ENCODE measurements at places on chromosomes 5 and 9. TPM values are rescaled to one million over a fixed set of nuclear protein-coding genes. Genes with fewer than 3 reads are reported as not detected.

GRCh38 chr5:77993855-77994318 lies 217.7 kb upstream of the TBCA start:
- DNase-seq = no peak

- DNase-seq = no peak
Observed at GRCh38 chr5:153122403-153122802, 368.1 kb upstream of the GRIA1 start.

GRCh38 chr5:133644000-133644865 lies 31.9 kb upstream of the FSTL4 start:
- DNase-seq = no peak

DNA sequence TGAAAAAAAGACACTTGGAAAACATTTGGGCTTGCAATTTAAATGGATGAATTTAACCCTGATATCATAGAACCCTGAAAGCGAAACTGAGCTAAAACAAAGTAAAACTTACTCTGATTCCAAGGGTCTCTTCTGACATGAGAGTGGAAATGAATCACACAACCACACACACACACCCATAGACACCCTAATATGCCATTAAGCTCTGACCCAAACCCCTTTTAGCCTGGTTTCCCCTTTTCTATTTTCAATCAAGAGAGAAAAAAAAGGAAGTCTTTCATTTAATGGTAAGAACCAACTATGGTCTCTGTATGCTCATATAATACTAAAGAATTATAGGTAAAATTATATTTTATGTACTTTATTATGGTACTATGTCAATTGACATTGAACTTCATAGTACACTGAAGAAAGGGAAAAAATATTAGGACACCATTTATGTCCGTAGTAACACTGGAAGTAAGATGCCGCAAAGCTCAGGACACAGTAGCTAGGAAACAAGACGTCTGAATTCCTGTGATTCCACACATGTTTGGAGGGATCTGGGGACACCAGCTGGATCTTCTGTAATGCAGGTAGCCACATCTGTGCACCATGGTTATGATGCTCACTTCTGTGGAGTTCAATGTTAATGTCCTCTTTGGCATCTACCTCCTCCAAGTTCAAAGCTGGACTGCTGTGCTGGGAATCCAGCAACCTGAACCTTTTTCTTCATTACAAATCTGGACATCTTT lies 95.8 kb downstream of the PCSK1 start:
- no peak for DNase-seq

GRCh38 chr5:72245951-72246532 lies 74.0 kb downstream of the MRPS27 start:
- DNase-seq = no peak

- no peak for DNase-seq
Observed at GRCh38 chr9:21429191-21429590, 11.0 kb upstream of the IFNA1 start.

GRCh38 chr5:146342882-146343865 lies 4.5 kb downstream of the POU4F3 start:
- DNase-seq = no peak

DNA sequence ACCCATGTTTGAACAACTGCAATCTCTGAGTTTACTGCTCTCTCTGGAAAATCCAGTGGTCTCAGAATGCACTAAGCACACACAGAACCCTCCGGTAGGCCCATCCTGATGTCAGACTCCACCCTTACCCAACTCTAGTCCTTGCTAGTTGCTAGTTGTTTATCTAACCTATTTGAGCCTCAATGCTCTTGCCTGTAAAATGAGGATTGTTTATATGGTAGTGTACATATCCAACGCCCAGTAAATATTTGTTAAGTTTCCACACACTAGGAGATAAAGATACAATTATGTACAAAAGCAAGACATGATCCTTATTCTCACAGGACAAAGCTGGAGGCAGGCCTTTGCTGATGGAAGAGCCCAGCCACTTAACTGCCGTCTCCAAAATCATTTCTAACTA lies 192.2 kb downstream of the SPOCK1 start:
- no peak for DNase-seq

- DNase-seq = no peak
Observed at GRCh38 chr9:19648672-19649071, 140.2 kb downstream of the SLC24A2 start.

- DNase-seq = no peak
Observed at GRCh38 chr9:130844044-130844451, 9.0 kb downstream of the ABL1 start.

GRCh38 chr5:120605325-120606079 lies 141.4 kb downstream of the PRR16 start:
- no peak for DNase-seq

GRCh38 chr9:34170237-34170991 lies 8.4 kb upstream of the UBAP1 start:
- no peak for DNase-seq

DNA sequence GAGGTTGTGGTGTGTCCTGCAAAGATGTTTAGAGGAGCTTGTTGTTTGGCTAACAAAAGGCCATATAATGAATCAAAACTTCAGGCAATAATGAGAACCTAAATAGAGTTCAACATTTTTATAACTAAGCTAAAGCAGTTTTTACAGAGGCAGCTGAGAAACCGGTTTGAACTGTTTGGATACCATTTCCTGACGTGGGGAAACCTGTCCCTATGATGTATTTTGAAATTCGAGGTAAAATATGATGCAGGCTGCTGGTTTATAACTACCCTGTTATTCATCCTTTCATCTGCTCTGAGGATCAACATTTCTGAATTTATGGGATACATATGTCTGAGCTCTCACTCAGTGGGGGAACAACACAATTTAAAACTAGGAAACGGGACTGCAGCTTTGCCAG lies 289.5 kb upstream of the IRX2 start:
- no peak for DNase-seq

GRCh38 chr9:127121628-127122175 lies 733 bp downstream of the ANGPTL2 start:
- DNase-seq = peak; percentile 40

DNA sequence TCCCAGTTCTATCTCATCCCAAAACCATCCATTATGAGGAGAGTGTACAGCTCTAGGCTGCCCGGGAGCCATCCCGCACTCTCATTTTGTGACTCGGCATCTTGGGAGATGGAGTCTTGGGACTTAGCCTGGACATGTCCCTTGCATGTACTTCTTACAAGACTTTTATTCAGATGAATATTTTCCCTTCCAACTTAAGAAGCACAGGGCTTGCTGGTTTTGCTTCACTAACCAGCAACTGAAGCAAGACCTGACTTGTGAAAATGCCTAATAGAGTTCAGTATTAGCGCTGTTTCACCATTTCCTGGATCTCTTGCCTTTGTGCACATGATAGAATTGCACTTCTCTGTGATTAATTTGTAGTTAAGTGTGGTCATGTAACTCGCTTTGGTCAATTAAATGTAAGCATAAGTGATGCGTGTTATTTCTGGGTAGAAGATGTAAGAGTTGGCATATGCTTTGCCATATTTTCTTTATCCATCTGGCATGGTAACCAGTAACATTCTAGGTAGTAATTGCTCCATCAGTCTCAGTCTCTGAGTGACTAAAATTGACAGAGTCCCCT lies 55.8 kb downstream of the PDCD1LG2 start:
- DNase-seq = no peak

GRCh38 chr9:92289708-92290390 lies 3.6 kb downstream of the IARS1 start:
- DNase-seq = no peak

- DNase-seq = peak; percentile 80
Observed at GRCh38 chr9:81588148-81588871, 101.0 kb downstream of the TLE1 start.

GRCh38 chr5:10233505-10233904 lies 16.2 kb downstream of the ATPSCKMT start:
- DNase-seq = peak; percentile 80

DNA sequence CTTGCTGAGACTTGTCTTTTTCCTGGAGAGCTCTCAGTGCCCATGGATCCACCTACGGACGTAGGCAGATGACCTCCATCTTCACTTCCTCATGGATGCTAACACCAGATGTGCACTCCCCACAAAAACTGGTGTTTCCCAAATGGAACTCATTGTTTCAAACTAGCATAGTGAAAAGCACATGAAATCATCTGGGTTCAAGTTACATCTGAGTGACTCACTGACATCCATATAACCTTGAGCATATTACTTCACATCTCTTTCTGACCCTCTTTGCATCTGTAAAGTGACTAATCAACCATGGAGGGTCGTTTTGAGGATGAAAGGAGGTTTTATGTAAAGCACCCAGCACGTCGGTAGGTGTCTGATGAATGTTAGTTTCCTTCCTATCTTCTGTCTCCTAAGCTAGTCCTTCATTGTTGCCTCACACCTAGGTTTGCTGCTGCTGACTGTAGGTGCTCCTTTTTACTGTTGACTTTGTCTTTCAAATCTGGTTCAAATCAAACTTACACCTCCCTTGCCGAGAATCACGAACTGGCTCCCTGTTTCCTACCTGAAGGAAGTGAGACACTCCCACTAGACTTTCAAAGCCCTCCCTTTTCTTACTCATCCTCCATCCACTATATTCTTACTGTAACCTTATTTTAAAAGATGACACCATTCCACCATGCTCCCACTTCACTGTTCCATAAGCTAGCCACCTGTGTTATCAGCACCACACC lies 10.3 kb downstream of the OCLN start:
- DNase-seq = no peak

DNA sequence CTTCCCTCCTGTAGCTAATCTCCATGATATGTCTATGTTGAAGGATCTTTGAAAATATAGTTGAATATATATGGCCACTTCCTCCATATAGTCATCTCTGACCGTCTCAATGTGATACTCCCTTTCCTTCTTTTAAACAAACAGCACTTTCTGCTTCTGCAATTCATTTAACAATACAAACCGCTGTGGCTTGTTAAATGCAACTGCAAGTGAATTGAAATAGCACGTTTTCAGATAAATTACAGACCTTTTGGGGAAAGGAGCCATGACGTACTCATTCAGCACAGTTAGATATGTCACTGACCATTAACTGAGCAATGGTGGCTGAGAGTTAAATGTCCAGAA lies 82.5 kb downstream of the FBXO38 start:
- no peak for DNase-seq

DNA sequence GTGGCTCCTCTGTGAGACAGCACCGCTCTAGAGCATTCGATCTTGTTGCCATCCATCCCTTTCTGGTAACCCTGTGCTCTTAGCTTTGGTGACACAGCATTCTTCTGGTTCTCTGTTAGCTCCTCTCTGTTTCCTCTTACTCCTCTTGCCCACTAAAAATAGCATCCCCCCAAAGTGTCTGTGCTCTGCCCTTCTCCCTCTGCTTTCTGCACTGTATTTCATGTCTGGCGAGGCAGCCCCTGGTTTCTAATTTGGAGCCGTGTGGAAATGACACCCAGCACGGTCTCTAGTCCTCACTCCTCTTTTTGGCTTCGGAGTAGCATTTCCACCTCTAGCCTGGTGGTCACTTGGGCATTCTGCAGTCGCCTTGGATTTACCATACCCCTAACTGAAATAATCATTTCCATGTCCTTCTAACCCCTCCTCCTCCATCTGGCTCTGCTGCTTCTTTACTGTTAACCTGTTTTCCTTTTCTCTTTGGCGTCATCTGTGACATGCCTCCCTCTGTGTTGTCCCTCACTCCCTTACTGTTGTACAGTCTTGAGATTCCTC lies 23.8 kb downstream of the NPR3 start:
- no peak for DNase-seq

DNA sequence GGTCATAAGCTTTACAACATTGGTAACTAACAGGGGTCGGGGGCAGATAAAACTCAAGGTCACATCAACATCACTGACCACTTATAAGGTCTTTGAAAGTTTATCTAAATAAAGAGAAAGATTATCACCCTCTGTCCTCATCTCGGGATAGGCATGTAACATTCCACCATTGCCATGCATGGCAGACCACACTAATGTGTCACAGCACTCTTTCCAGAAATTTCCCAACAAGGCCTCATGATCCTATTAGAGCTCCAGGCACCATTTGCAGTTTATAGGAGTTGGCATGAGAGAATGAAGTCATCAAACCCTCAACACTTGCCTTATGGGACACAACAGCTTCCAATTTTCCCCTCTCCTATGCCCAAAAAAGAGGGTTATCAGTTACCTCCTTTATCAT lies 31.9 kb upstream of the ZNF622 start:
- no peak for DNase-seq

WDR38 gene
- not detected for total RNA-seq

HAUS6 gene
- total RNA-seq = 10.7 TPM

ZNF608 gene
- 28.5 TPM for total RNA-seq

NUTM2G gene
- 0.32 TPM for total RNA-seq

ADAMTS13 gene
- total RNA-seq = 1.5 TPM

IL9 gene
- not detected for total RNA-seq

SELENOP gene
- total RNA-seq = 6,524 TPM

CCL21 gene
- total RNA-seq = not detected

GRM6 gene
- total RNA-seq = not detected

RASGRF2 gene
- 3.3 TPM for total RNA-seq

TNFSF15 gene
- 10.4 TPM for total RNA-seq

SMIM32 gene
- total RNA-seq = 3.1 TPM

SPEF2 gene
- total RNA-seq = 5.1 TPM

PRDM9 gene
- total RNA-seq = 0.56 TPM

WNT8A gene
- not detected for total RNA-seq
